Stimulated activated CD8-positive, alpha-beta memory T cell treated with anti-CD3 and anti-CD28 coated beads, Interleukin-15, amount 100 ng/mL, for 1 hour (primary cell): ENCODE measurements at places on chromosomes 2 and 18.

DNA sequence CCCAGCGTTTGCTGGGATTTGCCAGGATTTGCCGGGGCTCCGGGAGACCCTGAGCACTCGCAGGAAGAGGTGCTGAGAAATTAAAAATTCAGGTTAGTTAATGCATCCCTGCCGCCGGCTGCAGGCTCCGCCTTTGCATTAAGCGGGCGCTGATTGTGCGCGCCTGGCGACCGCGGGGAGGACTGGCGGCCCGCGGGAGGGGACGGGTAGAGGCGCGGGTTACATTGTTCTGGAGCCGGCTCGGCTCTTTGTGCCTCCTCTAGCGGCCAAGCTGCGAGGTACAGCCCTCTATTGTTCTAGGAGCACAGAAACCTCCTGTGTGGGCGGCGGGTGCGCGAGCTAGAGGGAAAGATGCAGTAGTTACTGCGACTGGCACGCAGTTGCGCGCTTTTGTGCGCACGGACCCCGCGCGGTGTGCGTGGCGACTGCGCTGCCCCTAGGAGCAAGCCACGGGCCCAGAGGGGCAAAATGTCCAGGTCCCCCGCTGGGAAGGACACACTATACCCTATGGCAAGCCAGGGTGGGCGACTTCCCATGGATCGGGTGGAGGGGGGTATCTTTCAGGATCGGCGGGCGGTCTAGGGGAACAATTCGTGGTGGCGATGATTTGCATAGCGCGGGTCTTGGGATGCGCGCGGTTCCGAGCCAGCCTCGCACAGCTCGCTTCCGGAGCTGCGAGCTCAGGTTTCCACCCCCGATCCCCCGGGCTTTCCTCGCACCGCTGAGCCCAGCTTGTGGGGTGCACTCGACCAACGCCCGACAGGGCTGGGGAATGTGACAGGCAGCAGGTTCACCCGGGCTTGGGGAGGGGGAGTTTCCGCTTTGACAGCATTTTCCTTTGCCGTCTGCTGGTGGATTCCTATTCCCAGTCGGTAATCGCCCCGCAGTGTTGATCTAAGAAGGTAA, 2.8 kb downstream of the ONECUT2 start:
- no peak for DNase-seq

DNA sequence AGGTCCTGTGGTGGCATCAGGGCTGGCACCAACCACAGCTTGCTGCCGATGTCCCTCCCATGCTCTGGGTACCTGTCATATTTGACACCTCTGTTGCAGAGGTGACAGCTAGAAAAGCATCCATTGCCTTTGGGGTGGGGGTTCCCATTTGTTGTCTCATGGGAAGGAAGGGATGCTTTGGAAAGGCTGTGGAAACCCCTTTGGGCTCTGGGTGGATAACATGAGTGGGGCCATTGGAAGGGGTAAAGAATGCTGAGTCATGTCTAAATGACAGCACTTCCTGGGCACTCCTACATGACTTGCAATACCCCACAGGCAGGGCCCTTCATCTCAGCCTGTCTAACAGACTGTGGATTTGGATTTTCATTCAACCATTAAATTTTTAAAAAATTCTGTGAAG, 27.8 kb downstream of the CTIF start:
- no peak for DNase-seq

DNA sequence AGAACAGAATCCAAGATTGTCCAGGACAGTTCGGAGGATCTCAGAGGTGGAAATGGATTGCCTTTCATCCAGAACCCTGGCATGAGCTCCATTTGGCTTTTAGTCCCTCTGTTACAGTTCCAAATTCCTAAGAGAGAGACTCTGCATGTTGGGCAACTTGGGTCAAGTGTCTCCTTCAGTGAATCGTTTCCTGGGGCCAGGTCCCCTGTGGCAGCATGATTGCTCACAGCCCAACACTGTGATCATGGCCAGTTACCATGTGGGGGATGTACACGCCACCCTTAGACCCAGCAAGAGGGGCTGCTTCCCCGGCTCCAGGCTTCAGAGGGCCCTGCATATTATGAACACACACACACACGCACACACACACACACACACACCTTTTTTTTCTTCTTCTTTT, 118.6 kb upstream of the GLI2 start:
- DNase-seq, result no peak

- no peak for DNase-seq
Observed at GRCh38 chr2:233221378-233222063, 30.0 kb upstream of the ATG16L1 start.

DNA sequence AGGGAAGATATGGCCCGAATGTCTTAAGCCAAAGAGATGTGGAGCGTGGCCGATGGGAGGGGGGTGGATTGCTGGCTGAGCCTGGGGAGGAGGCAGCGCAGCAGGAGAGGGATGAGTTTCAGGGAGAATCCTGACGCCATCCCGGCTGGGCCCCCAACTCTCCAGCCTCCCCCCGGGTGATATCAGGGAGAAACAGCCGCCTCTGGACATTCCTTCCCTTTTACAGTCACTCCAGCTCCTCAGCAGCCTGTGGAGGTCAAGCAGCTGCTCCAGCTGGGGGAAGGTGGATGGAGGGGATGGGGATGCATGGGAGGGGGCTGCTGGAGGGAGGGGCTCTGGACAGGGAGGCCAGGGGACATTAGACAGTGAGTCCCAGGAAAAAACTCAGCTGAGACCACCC, 9.5 kb upstream of the DES start:
- DNase-seq, result no peak

DNA sequence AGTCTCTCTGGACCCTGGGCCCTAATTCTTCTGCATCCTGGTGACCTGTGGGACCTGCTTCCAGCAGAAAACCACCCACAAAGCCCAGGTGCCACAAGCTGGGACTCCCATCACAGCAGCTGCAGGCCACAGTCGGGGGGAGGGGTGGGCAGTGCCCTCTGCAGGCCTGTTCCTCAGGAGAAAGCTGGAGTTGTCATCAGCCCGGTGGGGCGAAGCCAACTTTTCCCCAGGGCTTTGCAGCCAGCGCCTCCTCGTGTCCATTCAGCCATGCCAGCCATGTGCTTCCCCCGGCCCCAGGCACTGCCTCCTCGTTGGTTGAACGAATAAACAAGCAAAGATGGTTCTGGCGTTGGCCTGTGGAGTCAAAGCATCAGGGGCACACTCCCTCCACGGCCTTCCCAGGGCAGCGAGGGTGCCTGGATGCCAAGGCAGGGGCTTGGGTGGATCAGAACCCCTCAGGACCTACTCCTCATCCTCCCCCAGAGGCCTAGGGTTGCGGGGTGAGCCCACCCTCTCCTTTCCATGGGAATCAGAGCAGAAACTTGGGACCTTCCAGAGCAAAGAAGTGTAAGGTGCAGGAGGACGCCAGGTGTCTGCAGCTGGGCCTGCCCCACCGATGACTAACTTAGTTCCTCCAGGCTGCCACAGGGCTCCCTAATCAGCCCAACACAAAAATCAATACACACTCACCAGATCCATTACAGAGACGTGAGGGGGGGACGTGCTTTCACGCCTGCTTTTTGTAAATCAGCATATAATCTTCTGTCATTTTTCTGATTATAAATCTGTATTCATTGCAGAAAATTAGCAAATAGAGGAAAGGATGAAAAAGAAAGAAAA, 75.7 kb upstream of the RAB6C start:
- no peak for DNase-seq

GRCh38 chr2:100526868-100527267, 35.9 kb upstream of the PDCL3 start:
- no peak for DNase-seq

DNA sequence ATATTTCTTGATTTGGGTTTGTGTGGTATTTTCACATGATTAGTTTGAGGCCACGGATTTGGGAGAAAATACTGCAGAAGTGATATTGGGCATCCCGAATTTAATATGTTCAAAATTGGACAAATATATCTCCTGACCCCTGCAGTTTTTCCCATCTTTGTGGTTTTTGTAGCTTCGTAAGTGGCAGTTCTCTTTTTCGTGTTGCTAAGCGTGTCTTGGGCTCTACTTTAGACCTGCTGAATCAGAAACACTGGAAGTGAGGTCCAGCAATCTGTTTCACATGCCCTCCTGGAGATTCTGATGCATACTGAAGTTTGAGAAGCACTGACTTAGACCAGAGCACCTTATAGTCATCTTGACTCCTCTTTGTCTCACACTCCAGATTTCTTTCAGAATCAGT, 98.3 kb downstream of the EPB41L5 start:
- DNase-seq, result no peak

DNA sequence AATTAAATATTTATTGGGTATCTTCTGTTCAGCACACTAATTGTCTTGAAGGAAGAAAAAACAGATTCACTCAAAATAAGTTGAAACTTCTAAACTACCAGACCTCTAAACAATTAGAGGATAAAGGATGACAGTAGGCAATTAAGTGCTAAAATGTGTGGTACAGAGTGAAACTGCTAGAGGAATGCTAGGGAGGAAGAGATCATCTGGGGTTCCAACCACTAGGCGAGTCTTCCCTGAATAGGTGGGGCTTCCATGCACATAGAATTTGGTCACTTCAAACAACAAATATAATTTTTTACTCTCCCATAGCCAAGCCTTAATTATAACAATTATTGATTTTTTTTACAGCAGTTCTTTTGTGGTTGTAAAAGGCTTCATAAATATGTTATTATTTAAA, 559.0 kb upstream of the ZEB2 start:
- DNase-seq, result no peak

- no peak for DNase-seq
Observed at GRCh38 chr2:68246396-68246795, 5.9 kb downstream of the PPP3R1 start.

DNA sequence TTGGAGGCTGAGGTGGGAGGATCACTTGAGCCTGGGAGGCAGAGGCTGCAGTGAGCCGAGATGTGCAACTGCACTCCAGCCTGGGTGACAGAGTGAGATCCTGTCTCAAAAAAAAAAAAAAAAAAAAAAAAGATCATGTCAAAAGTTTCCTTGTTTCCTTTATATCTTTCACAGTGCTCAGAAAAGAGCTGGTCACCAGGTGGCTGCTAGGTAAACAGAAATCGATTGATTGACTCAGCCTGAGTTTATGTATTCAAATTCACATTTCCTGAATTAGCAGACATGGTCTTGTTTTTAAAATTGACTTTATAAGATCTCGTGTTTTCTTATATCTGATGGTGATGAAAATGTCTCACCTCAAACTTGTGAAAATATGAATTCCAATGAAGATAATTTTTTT, 261.8 kb upstream of the FANCL start:
- no peak for DNase-seq

DNA sequence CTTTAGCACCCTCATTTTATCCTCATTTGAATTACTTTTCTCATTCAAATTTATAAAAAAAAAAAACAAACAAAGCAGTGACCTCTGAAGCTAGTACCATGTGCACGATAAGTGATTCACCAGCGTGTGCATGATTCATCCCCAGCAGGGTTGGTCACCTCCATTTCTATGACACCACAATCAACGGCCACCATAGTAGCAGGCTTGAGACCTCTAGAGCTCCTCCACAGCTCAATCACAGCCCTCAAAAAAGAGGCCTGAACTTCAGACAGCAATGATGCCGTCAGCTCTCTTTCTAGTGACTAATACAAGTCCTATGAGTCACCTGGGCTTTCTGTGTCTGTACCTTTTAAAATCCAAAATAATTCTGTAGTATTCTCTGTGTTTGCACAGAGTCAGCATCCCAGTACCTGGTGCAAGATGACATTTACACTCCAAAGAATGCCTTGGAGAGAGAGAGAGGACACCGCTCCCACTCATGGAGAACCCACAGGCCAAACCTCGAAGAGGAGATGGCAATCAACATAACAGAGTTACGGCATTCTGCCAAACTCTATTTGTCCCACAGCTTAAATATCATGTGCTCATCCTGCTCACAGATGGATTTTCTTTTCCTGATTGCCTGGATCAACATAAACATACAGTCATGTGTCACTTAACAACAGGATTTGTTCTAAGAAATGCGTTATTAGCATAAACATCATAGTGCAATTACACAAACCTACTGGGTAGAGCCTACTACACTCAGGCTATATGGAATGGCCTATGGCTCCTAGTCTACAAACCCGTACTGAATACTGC, 58.7 kb downstream of the L3MBTL4 start:
- DNase-seq, result no peak

DNA sequence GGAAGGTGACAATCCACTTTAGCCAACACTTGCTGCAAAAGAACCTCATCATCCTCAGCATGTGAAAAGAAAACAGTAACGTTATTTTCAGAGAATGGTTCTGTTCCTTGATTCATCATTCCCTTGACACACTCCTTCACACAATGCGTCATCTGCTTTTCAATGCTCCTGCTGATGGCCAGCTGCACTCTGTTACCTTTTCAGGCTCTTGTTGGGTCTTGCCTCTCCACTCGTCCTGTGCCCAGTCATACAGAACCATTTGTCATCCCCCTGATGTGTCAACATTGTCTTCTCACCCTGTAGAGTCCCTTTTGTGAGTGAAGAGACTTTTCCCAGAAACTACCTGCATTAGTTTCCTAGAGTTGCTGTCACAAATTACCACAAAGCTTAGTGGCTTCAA, 12.2 kb upstream of the DTNA start:
- DNase-seq, result no peak

DNA sequence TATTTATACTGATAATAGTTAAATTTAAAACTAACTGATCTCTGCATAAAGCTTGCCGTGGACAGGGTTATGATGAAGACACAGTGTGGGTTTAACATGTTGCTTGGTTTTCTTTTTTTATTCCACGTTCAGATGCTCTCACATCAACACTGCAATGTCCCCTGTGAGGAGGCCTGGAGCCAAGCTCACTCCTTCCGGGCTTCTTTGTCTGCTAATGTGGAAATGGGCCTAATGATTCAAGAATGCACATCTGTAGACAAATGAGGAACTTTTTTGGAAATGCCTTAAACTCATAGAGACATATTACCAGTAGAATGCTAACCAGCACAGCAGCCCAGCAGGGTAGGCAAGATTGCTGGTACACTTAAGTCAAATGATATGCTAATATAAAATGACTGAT, 208.0 kb downstream of the GALR1 start:
- DNase-seq, result no peak

DNA sequence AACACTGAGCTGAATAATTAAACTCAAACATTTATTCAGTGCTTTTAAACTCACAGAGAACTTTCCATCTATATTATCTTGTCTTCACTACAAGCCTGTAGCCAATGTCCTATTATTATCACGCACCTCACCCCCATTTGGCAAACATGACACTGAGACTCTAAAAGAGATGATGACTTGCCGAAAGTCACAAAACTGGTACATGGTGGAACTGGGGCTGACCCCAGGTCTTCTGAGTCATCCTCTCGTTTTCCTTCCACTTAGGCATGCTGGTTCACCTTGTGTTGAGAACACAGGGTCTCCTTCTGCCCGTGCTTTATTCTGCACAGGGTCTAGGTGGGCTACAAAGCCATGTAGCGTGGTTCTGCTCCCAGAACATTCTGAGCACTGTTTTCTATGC, 230.0 kb upstream of the MGAT5 start:
- DNase-seq, result no peak

GRCh38 chr2:145123606-145124005, 603.7 kb upstream of the ZEB2 start:
- DNase-seq, result no peak

GRCh38 chr18:73697353-73697752, 450.3 kb downstream of the FBXO15 start:
- DNase-seq, result no peak

GRCh38 chr2:101998896-101999789, 7.4 kb downstream of the IL1R2 start:
- DNase-seq, result no peak
